ENCODE measurements at places on chromosomes 2 and 18.

- DNase-seq, result no peak
Measured at GRCh38 chr2:110740747-110741349, 8.5 kb downstream of the ACOXL start.

DNA sequence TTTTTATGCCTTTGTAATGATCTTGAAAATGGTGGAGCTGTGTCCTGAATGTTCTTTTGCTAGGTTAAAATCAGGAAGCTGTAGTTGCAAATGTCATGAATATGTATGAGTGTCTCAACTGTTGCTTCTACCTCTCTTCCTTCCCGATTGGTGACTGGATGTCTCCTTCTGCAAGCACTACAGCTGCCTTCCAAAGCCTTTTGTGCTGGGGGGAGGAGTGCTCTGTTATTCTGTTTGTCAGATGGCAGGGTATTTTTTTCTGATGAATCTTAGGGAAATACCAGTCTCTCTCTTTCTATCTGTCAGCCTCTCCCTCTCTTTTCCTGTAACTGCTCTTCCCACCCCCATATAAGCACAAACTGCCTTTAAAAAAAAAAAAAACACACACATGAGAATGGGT is 1396.3 kb upstream of the CELF4 start:
- DNase-seq, result no peak

- DNase-seq, result no peak
Measured at GRCh38 chr18:54389143-54389505, 31.4 kb downstream of the C18orf54 start.

- no peak for DNase-seq
Measured at GRCh38 chr2:164933671-164934189, 21.6 kb downstream of the SLC38A11 start.

DNA sequence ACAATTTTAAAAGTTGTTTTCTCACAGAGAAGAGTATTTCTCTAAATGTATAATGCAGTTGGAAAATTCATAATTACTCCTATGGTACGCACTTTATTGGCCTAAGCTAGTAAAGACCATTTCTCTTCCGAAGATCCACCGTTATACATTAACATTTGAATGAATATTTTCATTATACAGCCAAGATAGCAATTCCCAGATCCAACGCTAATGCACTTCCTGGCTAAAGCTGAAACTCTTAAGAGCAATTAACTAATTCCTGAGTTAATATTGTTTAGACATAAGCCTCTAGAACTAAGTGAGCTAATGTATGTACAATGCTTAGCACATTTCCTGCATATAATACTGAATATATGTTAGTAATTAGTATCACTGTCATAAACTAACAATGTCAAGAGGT is 56.2 kb downstream of the PDK1 start:
- no peak for DNase-seq

- DNase-seq, result no peak
Measured at GRCh38 chr2:84704505-84705244, 176.2 kb downstream of the TRABD2A start.

GRCh38 chr2:234953116-234954031 is 1.6 kb downstream of the SH3BP4 start:
- DNase-seq, result no peak

DNA sequence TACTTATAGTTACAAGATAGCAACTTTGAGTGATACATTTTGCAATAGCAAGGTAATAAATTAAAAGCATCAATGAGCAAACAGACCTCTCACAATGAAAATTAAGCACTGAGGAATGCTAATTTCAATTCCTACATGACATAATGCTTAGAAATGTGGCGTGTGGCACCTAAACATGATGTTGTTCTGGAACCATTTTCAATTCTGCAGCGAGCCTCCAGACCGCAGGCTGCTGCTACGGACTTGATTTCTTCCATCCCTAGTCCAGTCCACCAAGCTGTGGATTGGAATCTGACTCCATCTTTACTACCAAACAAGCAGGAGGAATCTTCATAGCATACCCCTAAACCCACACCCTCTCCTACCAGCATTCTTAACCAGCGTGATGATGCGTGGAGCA is 58.7 kb upstream of the ZNF397 start:
- no peak for DNase-seq

GRCh38 chr2:150561076-150561475 is 73.6 kb upstream of the RND3 start:
- no peak for DNase-seq

DNA sequence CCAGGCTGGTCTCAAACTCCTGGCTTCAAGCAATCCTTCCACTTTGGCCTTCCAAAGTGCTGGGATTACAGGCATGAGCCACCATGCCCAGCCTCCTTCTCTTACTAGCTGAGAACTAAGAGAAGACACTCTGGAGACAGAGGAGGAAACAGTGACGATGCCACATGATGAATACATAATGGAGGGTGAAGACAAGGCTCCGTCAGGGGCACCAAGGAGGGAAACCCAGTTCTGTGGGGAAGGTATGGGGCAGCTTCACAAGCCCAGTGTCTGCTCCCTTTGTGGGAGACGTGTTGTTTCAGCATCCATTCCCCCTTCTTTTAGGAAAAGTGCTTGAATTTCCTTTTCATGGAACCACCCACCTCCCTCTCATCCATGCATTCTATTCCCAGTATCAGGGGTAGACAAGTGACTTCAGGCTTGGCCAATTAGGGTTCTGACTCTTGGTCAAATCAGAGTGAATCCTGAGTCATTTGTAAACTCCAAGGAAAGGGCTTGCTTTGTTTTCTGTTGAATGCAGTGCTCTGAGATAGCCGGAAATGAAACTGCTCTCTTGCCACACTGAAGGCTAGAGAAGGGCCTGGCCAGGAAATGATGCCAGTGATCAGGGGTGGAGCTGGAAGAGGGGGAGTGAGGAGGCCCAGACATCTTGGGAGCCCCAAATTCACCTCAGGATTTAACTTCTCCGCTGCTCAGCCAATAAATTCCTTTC is 23.7 kb downstream of the TMEM127 start:
- DNase-seq, result no peak

- no peak for DNase-seq
Measured at GRCh38 chr2:1701020-1701419, 43.3 kb downstream of the PXDN start.

- DNase-seq, result no peak
Measured at GRCh38 chr2:132609101-132609890, 60.7 kb downstream of the LYPD1 start.

DNA sequence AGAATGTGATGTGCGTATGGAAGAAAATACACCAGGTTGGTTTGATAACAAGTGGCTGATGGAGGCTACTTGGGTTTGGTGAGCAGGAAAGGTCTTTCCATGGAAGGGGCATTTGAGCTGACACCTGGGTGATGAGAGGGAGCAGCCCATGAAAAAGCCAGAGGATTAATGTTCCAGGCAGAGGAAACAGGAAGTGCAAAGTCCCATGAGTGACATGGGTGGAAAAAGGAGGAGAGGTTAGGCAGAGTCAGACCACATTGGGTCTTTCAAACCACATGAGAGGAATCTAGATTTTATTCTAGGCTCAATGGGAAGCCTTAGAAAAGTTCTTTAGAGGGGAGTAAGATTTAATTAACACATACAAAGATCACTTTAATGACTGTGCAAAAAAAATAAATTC is 195.7 kb downstream of the LRATD1 start:
- no peak for DNase-seq

Measured in SK-N-SH (cell line).